ENCODE measurements at places on chromosomes 2 and 18.

DNA sequence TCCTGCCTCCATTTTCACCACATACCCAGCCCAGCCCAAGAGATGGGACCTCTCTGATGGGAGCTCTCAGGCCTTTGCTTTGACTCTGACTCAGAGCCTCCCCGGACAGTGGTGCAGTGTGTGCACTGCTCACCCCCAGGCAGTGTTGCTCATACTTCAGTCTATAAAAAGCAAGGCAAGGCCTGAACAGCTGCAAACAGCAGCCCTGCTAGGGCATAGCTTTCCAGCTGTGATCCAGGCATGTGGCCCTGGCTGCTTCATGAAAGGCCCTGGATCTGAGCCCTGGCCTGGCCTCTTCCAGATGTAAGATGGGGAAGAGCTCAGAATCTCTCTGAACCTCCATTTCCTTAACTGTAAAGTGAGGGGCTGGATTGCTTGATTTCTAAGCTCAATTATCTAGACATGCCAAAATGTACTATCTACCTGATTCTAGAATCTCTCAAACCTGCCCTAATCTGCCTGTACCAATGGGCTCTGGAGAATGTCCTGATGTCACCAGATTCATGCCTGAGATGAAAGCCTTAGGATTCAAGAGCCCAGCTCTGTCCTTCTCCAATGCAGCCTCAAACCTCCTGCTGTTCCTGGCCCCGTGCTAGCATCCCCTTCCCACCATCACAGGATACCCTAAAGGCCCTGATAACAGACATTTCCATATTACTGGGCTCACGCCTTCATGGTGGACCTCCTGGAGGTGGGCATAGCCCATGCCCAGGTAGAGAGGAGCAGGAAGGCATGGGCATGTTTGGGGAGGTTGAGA, 206.9 kb downstream of the ARL4C start:
- no peak for DNase-seq

DNA sequence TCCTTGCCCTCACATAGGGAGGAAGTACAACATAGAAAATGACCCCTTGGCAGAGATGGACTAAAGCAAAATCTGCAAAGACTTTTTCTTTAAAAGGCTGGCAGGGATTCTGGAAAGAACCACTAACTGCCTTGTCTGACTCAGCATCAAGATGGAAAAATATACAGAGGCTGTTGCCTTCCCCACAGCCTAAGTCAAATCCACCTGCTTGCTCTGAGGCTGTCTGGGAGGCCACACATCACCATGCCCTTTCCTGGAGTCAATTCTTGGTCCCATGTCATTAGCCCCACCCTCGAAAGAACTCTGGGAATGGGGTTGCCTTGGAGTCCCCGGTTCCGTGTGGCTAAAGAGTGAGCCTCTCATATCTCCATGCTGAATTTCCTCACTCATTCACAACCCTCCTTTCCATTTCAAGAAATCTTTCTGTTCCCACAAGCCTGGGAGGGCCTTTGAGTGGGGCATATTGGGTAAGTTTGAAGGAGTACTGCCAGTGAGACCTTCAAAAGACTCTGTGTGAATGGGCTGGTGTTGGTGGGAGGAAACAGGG, 39.4 kb downstream of the BMP10 start:
- DNase-seq = no peak

- no peak for DNase-seq
Observed at GRCh38 chr2:218471982-218472381, 53.1 kb downstream of the VIL1 start.

DNA sequence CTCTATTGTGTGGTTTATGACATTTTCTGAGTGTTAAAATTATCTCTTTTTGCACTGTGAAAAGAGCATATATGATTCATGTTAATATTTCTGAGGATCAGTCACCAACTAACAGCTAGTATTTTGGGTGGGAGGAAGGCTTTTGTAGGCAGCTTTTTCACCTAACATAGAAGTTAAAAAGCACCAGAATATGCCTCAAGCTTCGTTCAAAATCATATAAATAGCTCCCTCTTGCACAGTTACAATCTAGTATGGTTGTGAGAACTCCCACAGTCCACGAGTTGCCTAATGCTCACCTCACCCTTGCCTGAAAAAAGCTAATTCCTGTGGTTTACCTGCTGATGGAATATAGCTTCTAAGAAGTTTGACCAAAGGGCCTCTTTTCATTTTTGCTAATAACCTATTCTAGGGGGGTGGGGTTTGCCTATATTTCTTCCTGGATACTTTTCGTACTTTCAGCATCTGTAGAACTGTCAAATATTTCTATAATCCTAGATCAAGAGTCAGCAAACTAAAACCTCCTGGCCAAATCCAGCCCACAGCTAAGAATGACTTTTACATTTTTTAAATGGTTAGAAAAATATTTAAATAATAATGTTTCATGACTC, 167.1 kb upstream of the FOSL2 start:
- DNase-seq = no peak

DNA sequence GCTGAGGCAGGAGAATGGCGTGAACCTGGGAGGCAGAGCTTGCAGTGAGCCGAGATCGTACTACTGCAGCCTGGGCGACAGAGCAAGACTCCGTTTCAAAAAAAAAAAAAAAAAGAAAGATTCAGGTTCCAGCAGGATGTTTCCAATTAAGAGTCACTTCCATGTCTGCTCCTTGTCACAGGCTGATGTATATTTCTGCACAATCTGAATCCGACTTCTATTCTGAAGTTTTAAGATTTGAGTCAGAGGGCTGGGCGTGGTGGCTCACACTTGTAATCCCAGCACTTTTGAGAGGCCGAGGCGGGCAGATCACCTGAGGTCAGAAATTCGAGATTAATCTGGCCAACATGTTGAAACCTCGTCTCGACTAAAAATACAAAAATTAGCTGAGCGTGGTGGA, 24.7 kb downstream of the SNRPD1 start:
- DNase-seq = no peak
